H1 (cell line): ENCODE measurements at places on chromosomes 6 and 20. TPM values are rescaled to one million over a fixed set of nuclear protein-coding genes. Genes with fewer than 3 reads are reported as not detected.

SGK2 gene
- total RNA-seq = 0.23 TPM in 1 of 2 replicates, not detected in the other

- no peak overlapping the region for H3K27ac ChIP-seq
- no peaks in the 10 kb centered on the region for H3K27me3 ChIP-seq
- H3K4me1 ChIP-seq = peaks cover 9% of the 10 kb centered on the region
- H3K36me3 ChIP-seq = no peaks in the 10 kb centered on the region
- no peak overlapping the region for H3K4me3 ChIP-seq
- peak; percentile 93 for DNase-seq
These were observed 8.7 kb downstream of the MMP24OS start for GRCh38 chr20:35269055-35269781.

FAM83C gene
- not detected in 2 replicates for total RNA-seq

DNA sequence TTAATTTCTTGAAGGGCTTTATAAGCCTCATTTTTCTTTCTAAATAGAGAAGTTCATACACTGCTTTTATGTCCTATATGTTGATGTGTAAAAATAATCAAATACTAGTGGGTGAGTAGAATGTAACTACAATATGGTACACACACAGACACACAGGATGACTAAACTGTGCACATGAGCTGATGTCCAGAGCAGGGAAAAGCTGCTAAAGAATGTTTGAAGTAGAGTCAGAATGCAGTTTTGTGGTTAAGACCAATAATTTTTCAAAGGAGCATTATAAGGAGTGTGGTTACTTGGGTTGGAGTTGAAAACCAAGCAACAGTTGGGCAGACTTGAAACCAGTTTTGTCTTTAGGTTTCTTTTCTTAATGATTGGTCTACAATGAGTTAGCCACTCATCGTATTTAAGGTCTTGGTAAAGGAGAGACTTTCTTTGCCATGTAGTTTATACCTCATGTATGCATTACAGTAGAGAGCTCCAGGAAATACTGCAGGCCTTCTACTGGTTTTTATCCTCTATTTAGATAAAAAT lies 196.6 kb downstream of the ESR1 start:
- H3K4me1 ChIP-seq = no peaks in the 10 kb centered on the region
- H3K27ac ChIP-seq = no peak overlapping the region
- H3K4me3 ChIP-seq = no peak overlapping the region

GRCh38 chr6:155030148-155030720 lies 35.1 kb downstream of the TIAM2 start:
- no peak overlapping the region for H3K4me3 ChIP-seq
- H3K4me1 ChIP-seq = no peaks in the 10 kb centered on the region
- no peak overlapping the region for H3K27ac ChIP-seq
- DNase-seq = no peak
- H3K36me3 ChIP-seq = no peaks in the 10 kb centered on the region

ADGRG6 gene
- total RNA-seq = 4.2 and 6.2 TPM in 2 replicates

- H3K27me3 ChIP-seq = no peaks in the 10 kb centered on the region
- no peaks in the 10 kb centered on the region for H3K36me3 ChIP-seq
- H3K4me1 ChIP-seq = no peaks in the 10 kb centered on the region
- no peak overlapping the region for H3K4me3 ChIP-seq
- DNase-seq = no peak
These were observed 67.4 kb downstream of the KIF16B start for GRCh38 chr20:16505894-16506293.

DNA sequence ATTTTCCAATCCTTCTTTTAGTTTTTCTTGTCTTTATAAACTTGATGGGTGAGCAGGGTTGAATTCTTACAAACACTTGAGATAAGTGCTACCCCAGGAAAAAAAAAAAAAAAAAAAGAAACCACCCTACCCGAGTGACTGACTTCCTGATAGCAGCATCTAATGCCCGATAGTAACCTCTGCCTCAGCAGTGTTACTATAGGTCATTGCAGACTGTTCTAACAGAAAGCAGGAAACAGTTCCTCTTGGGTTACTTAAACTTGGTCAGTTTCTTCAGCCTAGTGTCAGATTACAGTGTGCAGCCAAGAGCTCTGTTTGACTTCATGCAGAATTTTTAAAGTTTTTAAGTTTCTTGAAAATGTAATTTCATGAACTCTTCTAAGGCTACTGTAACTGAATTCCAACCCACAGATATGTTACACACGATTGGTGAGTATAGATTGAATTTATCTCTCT lies 2.1 kb downstream of the MYLIP start:
- no peak for DNase-seq
- peaks cover 2% of the 10 kb centered on the region; the same call in 1 of the 2 replicates for H3K4me1 ChIP-seq
- peak overlapping the region; percentile 44; the same call in 1 of the 2 replicates for H3K27ac ChIP-seq
- no peaks in the 10 kb centered on the region; the same call in 1 of the 2 replicates for H3K36me3 ChIP-seq
- H3K27me3 ChIP-seq = no peaks in the 10 kb centered on the region; the same call in 1 of the 2 replicates
